Endodermal cell (in vitro differentiated cells): ENCODE measurements at places on chromosomes 5 and 9.

DNA sequence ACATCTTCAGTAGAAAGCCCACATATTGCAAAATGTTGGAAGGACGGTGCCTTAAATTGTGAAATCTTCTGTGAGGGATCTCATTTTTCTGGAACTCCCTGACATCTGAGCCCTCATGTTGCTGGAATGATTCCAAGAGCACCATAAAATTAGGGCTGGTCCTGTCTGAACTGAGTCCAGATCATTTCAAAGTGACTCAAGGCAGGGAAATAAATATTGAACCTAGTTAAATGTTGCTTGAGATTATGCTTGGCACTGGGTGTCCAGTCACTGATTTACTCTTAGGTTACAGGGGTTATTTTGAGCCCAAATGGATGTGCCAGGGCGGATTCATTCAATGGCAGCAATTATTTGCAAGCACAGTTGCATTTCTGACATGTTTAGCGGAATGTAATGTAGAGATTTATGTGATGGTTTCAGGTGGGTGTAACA is 437.0 kb downstream of the PIK3R1 start:
- no peak for DNase-seq

DNA sequence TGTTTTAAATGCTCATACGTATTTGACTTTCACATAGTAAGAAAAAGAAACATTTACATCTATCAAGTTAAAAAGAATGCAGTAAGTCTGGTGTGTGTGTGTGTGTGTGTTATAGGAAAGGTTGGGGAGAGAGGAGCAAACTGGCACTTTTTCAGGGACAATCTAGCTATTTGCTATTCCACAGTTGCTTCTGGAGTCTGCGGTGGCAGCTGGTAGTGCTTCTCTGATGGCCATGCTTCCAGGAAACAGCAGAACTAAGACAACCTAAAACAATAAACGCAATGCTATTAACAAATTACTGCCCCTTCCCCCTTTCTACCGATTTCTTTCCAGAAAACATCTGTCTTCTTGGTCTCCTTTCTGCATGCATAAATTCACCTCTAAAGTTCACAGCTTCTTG is 70.0 kb upstream of the CDH10 start:
- no peak for DNase-seq

DNA sequence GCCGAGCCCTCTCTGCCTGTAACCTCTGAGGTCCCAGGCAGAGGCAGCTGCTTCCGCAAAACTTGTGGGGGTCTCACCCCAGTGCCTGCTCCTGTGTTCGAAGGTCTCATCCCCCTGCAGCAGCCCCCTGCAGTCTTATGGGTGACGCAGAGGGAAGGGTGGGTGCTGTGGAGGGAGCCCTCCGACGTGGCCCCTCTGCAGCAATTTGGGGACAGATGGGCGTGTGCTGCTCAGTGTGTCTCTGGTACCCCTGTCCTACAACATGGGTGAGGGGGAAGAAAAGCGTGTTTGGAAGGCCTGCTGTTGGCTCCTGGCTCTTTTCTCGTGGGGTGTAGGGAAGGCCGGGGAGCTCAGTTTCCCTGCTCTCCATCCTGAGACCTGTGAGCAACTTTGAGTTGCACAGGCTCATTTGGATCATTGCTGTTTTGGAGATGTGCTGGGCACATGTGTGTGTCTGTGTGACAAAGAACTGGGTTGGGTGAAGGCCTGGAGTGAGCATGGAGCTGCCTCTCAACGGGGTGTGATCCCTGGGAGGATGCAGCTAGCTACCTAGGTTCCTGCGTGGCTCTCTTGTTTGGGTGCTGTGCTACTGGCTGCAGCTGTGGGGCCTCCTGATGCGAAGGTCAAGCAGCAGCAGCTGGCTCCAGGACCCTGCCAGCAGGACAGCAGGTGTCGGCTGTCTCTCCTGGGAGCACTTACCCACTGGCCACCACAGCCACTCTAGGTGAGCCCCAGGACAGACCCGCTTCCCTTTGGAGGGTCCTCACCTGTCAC is 179.6 kb upstream of the PITX1 start:
- peak; percentile 42 for DNase-seq

GRCh38 chr5:39191216-39191615 is 28.1 kb downstream of the FYB1 start:
- no peak for DNase-seq

GRCh38 chr5:78747705-78748359 is 99.3 kb upstream of the LHFPL2 start:
- peak; percentile 61 for DNase-seq

GRCh38 chr5:112703866-112704820 is 33.5 kb upstream of the APC start:
- no peak for DNase-seq

- DNase-seq = peak; percentile 86
Measured at GRCh38 chr5:15501091-15501791, 1.3 kb downstream of the FBXL7 start.

GRCh38 chr5:126868338-126869004 is 91.5 kb downstream of the LMNB1 start:
- no peak for DNase-seq

- no peak for DNase-seq
Measured at GRCh38 chr5:95080030-95080429, 204.9 kb downstream of the MCTP1 start.

- no peak for DNase-seq
Measured at GRCh38 chr9:86464242-86464641, 110.0 kb upstream of the TUT7 start.

- DNase-seq = no peak
Measured at GRCh38 chr5:143559586-143560109, 156.2 kb upstream of the NR3C1 start.

DNA sequence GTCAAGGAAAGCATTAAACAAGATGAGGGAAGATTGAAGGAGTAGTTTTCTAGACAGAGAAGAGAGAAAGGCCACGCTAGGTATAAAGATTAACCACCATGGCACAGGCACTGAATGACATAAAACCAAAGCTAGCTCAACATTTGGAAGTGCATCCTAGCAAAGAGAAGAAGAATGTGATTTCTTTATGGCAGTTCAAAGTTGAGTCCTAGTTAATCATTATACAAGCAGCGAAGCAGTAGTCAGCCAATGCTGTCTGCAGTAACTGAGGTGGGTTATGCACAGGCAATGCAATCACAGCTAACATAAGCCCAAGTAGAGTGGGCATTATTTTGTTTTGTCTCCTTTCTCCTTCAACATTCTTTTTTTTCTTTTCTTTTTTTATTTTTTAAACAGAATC is 24.0 kb upstream of the ANKRD31 start:
- no peak for DNase-seq

DNA sequence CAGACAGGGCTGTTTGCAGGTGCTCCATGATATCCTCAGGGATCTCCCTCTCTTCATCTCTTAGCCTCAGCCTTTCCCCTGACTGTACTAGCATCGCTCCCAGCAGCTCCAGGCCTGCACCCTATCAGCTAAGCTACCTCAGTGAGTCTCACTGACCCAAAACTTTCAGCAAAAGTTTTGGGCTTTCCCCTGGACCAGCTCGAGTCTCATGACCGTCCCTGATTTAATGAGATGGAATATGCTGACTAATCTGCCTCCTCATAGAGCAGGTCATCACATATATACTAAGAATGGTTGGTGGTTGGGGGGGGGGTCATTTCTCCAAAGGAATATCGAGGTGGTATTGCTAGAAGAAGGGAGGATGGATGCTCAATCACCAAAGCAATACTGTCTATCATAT is 151.5 kb downstream of the NR3C1 start:
- DNase-seq = no peak

- DNase-seq = peak; percentile 72
Measured at GRCh38 chr5:93741136-93741811, at the start of gene POU5F2. POU5F2 (minus strand) TSS chr5:93741600; CDS start chr5:93741563, 37 bp downstream.

DNA sequence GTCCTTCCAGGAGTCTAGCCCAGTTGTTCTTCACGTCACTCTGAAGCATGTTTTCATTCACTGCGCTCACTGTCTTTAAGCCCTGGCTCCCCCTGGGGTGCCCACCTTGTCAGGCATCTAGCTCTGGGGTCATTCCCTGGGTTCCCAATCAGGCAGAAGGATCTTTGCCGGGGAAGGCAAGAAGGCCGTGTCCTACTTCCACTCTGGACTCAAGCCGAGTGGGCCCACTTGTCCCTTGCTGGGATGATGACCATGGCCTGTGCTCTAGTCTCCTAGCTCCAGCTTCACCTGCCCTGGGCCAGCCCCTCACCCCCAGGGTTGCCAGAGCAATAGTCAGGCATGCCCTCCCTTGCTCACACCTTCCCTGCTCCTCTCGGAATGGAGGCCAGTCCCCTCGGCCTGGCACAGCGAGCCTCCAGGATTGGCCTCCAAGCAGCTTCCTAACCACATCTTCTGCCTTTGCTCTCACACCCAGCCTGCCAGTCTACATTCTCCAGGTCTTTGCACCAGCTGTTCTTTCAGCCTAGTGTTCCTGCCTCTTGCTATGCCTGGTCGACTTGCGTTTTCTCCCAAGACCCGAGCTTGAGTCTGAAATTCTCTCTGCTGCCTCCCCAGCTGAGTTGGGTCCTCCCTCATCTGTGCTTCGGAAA is 32.2 kb upstream of the PSD2 start:
- no peak for DNase-seq

GRCh38 chr5:95720094-95720786 is 10.9 kb upstream of the RHOBTB3 start:
- no peak for DNase-seq

DNA sequence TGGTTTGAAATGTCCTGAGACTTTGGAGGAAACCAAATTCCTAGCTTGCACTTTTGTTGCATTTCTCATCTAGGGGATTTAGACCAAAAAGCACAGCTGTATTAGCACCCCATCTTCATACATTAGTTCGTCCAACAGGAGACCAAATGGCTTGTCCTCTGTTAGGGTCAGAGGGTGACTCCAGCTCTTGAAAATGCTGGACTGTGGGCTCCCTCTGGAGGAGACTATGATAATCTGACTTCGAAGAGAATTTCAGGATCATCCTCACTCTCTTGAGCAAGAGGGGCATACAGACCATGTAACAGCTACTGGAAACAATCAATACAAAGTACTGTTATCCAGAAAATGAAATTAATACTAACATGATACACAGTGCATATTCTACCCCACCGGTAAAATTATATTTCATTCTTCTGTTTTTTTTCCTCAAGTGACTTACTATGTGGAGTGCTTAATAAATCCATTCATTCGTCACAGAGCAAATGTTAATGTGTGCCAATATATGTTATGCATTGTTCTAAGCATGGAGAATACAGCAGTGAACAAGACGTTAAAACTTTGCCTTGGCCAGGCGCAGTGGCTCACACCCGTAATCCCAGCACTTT is 63.7 kb upstream of the PPP2CA start:
- peak; percentile 82 for DNase-seq

- DNase-seq = no peak
Measured at GRCh38 chr5:32563614-32564013, 21.7 kb upstream of the SUB1 start.

DNA sequence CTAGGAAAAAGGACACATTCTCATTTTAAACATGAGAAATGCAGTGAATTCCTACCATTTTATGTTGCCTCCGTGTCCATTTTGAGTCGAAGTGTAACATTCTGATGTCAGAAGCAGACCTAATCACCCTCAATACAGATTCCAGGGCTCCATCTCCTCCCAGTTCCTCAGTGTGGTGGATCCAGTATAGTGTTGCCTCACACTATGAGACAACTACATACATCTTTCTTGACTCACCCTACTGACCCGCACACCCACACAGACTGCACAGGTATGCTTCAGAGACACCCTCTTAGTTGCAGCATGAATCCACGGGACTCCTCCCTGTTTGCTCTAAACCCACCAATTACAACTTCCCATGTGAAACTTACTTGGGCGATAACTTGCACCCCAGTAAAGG is 564.9 kb downstream of the SEMA5A start:
- DNase-seq = no peak

DNA sequence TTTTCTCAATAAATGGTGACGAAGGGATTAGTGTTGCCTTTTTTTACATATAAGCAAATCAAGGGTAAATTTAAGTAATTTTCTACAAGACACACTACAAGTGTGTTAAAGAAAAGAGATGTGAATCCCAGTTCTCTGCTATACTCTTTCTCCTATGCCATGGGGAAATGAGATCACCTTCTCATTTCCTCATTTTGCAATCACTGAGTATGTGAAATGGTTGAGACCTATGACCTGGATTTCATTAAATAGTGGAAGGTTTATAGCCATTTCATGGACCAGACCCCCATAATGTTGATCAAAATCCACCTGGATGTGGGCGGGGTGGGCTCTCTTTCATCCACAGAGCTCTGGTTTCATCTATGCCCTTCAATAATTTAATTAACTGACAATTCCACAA is 66.9 kb upstream of the SLIT3 start:
- no peak for DNase-seq

GRCh38 chr9:113690055-113690740 is 185.9 kb upstream of the ZNF618 start:
- DNase-seq = no peak

GRCh38 chr9:85258823-85259370 is 482.9 kb downstream of the AGTPBP1 start:
- peak; percentile 90 for DNase-seq

DNA sequence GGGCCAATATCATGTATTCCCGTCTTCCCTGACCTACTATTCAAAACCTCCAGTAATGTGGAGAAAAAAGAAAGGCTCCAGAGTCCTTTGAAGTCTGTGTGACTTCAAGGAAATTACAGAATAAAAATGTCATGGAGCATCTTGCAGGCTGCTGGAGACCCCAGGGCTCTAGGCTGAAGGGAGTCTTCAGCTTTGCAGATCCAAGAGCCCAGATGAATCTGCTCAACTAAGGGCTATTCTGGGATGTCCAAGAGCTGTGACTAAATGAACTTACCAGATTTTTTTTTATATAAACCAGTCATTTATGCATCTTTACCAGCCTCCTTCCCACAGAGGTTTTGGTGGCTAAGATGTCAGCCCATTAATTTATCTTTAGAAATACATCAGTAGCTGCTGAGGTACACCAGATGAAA is 167.3 kb downstream of the MUSK start:
- DNase-seq = no peak

DNA sequence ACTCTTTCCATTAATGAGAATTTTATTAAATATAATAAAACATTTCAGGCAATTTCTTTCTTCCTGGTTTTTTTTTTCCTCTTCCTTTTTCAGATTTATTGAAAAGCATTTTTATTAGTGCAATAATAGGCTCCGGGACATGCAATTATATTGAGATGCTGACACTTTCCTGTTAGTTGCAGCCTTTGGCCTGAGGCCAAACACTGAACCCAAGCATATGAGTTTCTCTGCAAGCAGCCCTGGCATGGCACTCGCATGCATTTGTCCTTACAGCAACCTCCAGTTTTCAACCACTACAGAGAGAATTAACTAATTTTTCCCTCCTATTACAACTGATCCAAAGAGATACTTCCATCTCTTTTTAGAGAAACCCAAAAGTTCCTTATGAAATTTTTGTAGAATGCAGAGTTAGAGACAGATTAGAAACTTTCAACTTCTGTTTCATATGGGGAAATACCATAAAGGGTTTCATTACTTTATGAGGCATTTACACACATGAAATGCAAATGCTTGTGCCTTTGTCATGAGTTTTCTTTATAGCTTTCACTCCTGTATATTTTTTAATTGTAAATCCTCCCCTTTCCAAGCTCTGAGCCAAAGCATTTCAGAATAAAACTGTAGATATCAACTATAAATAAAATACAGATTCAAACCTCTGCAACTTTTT is 183.0 kb downstream of the CETN3 start:
- no peak for DNase-seq

DNA sequence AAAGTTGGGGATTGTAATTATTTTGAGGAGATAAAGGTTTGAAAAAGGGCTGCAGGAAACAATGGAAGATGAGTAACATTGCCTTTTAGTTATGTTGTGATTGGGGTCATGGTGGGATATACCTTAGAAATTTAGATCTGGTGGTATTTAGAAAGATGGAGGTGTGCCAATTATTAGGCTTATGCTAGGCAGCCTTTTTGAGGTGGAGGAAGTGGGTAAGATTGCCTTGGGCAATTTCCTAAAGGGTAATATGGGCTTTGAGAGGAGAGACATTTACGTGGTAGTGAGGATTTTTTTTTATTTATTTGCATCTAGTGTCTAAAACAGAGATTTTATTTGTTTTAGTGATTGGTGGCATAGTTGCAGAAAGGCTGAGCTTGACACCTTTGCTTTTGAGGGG is 10.5 kb downstream of the HSPA4 start:
- DNase-seq = no peak
